ENCODE measurements at places on chromosomes 13 and 19.

GRCh38 chr19:49058562-49058961 lies 1.0 kb upstream of the CGB7 start:
- DNase-seq: no peak

- no peak for DNase-seq
These were observed 23.9 kb downstream of the B3GLCT start for GRCh38 chr13:31223640-31224039.

GRCh38 chr13:112244061-112244460 lies 132.1 kb upstream of the SPACA7 start:
- DNase-seq: no peak

DNA sequence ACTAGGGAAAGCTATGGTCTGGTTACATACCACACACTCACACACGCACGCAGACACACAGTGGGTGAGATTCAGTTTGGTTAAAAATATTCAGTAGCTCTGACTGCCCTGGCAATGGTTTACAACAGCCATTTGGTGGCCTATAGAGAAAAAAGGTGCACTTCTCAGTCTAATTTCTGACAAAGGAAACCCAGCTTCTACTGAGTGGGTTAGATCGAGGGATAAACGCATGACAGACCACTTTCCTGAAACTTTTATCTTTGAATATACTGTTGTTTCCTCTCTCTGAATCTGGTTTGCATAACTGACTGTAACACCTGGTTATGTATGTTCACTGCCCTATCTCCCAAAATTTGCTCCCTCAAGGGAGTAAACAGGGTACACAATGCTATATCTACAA lies 2.5 kb downstream of the LIG4 start:
- no peak for DNase-seq

- no peak for DNase-seq
These were observed 9.4 kb upstream of the SEMA6B start for GRCh38 chr19:4568886-4569285.

DNA sequence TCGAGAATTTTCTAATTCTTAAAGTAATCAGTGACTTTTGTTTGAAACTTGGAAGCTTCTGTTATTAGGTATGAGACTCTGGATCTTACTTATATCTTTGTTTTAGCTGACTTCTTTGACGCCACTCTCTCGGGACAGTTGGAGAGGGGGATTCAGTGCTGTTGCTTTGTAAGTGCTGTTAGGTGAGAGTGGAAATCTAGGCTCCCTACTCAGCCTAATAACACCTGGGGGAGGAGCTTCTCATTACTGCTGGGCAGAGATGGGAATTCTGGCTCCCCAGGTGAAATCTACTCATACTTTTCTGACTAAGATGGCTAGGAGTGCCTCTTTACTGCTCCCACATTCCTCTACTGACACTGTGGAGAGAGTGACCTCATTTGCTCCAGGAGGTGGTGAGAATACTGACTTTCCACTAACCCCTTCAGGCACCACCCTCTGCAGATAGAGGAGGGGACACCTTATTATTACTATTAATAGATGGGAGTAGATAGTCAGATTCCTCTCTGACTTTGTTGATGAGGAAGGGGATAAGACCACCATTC lies 324.9 kb upstream of the SPRY2 start:
- DNase-seq: no peak

DNA sequence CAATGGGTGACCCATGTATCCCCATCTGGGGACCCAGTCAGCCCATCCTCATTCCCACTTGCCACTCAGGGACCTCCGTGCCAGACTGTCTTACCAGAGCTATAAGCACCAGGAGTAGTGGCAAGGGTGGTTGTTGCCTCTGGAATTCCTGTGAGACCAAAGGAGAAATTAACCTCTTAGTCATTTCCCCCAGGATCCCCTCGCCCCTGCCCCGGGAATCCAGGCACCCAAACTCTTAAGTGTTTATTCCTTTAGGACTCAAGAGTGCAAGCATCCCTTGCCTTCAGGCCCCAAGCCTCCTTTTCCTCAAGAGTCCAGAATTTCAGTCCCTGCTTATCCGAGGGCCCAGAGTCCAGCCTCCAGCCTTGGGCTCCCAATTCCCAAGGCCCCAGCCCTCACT lies 9.2 kb downstream of the NTN5 start:
- DNase-seq: no peak

DNA sequence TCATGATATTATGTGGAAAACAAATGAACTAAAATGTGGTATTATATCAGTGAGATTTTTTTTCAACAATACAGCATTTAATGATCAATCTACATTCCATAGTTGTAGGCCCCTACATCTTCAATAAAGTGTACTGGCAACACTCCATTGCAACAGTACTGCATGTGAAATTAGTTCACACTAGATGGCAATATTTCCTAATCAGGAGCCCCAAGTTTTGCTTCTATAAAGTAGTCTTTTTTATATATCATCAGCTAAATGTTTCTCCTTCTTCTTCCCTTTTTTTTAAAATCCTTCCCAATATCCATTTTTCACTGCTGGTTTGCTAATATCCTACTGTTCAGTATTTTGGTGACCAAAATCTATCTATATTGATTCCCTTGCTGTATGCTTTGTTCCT lies 528.3 kb upstream of the ATXN8OS start:
- DNase-seq: no peak

DNA sequence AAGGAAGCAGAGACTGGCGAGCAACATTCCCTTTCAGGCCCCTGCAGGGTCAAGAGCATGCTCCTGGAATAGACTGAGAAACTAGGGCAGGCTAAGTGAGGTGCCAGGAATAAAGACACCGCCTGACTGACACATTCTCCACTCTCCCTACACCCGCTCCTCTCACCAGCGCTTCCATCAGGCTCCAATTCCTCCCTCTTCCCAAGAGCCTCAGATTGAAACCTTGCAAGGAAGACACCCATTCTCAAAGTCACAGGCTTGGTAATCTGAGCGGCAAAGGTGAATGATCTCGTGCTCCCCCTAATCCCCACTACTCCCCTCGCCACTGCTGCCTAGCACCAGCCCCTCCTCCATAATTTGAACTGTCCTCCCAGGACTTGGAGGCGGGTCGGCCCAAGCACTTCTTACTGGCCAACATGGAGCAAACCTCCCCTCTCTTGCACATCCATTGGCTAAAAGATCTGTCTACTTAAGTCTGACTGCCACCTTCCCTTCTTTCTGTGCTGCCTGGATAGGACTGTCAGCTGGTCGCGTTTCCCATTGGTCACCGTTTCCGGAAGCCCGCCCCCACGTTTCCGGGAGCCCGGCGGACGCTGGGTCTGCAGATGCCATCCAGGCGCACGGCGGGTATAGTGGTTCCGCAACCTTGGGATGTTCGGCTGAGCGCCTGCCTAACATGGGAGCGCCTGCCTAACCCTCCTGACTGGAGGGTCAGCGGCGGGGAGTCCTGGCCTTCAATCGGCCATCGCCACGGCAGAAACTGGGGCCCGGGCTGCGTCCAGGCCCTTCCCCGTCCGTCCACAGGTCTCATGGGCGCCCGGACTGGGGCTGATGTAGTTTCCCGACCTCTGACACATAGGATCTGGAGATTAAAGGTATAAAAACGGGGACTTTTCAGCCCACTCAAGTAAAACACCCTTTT lies 33.6 kb downstream of the ZNF383 start:
- DNase-seq: no peak

DNA sequence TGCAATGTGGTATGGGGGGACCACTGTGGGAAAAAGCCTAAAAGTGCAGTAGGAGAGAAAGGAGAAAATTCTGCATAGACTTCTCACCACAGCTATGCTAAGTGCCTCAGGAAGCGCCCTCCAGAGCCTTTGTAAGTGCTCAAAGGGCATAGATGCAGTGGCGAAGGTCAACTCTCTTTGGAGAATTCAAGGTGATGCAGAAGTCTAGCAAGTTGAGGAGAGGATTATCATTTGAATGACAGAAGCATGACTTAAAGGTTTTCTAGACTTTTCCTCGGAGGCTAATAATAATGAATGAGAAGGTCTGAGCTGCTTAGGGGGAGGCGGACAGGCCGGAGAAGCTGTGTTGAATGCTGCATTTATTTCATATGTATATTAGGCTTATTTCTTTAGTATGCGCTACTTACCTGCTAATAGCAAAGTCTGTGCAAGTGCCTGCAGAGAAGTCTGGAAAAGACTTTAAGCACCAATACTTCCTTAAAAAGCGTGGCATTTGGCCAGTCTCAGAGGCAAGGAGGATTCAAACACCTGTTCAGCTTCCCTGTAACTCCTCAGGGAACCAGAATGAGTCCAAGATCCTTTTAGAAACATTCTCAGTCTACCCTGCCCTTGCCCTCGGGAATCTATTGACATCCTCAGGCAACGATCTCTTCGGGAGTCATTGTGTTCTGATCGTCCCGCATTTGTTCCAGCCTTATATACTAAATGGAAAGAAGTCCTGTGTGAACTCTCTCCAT lies 56.2 kb downstream of the FLT1 start:
- no peak for DNase-seq

- no peak for DNase-seq
These were observed 3.5 kb upstream of the UBAC2 start for GRCh38 chr13:99197117-99197651.

DNA sequence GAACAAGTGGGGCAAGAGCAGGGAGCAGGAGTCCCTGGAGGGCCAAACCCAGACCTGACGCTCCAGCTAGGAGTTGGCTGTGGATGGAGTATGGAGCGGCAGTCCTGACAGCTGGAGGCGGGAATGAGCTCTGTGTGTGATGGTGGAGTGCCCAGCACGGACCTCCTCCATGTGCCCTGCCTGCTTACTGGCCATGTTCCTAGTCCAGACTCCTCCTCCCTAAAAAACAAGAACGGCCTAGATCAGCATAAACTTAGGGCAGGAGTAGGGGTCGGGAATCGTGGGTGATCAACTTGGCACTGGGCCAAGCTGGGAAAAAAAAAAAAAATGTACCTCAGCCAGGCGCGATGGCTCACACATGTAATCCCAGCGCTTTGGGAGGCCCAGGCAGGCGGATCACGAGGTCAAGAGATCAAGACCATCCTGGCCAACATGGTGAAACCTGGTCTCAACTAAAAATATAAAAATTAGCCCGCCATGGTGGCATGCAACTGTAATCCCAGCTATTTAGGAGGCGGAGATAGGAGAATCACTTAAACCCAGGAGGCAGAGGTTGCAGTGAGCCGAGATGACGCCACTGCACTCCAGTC lies 29.5 kb downstream of the LTBP4 start:
- no peak for DNase-seq

DNA sequence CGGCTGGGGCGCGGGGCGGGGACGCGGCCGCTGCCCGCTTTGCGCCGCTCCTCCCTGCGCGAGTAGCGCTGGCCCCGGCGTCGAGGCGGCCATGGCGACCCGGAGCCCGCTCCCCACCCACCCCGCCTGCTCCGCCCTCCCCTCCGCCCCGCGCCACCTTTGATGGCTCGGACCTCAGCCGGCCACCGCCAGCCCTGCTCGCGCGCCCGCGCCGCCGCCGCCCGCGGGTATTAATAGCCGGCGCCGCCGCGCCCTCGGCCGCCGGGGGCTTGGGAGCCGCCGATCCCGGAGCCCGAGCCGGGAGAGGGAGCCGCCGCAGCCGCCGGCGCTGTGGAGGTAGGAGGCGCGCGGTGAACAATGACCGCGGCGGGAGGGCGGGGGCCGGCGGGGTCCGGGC lies 261 bp downstream of the FARP1 start:
- DNase-seq: no peak

DNA sequence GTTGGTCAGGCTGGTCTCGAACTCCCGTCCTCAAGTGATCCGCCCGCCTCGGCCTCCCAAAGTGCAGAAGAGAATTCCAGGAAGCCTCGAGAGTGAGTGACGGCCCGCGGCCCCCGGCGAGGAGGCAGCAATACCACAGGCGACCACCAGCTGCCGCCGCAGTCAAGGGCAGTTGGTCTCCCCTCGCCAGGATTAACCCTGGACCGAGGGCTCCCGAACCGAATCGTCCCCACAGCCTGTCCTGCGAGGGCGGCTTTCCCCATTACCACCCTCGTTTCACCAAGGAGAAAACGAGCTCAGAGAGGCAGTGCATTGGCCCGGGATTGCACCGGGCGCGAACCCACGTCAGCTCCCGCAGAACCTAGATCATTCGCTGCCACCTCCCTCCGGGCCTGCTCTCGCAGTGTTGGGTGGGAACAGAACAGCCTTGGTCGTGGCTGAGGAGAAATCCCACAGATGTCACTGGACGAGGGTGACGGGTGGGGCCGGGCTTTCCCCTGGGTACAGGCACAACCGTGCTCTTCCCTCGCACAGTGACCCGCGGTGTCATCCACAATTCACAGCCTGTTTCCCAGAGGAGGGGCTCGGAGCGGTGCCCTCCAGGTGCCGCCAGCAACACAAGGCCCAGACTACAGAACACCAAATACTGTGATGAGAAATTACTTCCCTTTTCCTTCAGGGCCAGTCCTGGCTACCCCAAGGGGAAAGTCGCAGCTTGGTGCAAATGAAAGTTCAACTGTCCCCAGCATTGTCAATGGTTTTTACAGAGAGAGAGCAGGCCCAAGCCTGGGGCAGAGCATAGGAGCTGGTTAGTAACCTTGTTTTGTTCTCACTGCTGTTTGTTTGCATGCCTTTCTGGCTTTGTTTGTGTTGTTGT lies 24.8 kb downstream of the C2CD4C start:
- no peak for DNase-seq

- no peak for DNase-seq
These were observed 74.5 kb downstream of the NBEA start for GRCh38 chr13:35016362-35017112.

DNA sequence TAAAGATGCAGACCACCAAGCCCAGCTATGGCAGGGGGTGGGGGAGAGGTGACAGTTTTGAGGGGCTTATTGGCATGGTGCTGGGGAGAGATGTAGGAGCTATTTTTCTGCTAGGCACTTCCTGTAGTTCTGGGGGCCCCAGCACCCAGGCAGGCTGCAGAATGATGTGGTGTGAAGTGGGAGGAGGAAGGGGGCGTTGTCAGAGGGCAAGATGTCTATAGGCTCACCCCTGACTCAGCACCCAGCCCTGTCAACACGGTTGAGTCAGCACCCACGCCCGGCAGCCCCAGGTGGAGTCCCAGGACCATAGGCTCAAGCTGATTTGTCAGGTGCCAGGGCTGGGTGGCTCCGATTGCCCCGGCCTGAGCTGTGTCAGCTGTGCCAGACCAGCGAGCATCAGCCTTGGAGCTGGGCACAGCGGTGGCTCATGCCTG lies 5.8 kb downstream of the KLF2 start:
- peak; percentile 87 for DNase-seq

- DNase-seq: peak; percentile 13
These were observed 43.1 kb downstream of the CYP4F22 start for GRCh38 chr19:15551293-15552004.

- DNase-seq: no peak
These were observed 36.8 kb downstream of the ERICH4 start for GRCh38 chr19:41479757-41480191.

DNA sequence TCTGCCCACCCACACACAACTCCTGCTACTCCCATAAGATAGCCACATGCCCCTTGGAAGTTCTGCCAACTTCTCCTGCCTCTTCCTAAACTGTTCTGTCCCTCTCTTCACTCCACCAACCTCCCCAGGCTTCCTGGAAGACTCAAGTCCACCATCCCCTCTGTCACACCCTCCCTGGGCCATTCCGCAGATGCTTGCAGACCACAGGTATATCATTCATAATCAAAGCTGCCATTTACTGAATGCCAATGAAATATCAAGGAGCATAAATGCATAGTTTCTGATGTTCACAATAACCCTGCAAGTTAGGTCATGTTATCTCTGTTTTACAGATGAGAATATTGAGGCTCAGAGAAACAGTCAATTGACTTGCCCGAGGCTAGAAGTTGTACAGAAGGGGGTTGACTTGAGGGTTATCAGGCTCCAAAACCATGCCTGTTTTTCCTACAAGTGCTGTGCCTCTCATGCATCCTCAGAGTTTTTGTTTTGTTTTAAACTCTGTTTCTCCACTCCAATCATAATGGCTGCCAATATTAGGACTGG lies 135.6 kb downstream of the SLC7A1 start:
- DNase-seq: no peak

- no peak for DNase-seq
These were observed 15.9 kb upstream of the C13orf46 start for GRCh38 chr13:113989585-113990300.
